ENCODE measurements at places on chromosomes 3 and 15.

DNA sequence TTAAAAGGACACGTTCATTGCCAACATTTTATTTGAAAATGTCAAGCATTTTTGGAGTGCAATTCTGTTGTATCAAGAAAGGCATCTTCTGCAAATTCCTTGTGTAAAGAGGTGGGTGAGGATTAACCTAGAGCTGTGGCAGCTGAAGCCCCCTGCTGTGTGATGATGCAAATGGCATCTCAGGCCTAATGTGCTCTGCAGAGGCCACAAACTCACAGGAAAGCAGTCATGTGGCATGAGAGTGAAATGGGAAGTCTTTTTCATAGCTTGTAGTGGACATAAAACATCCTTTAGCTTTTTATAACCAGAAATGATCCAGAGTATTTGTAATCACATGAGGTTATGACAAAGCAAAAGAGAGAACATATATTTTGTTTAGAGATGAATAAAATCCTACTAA lies 6.4 kb downstream of the CADM2 start:
- DNase-seq = no peak

- DNase-seq = no peak
These were observed 136.8 kb upstream of the FOXB1 start for GRCh38 chr15:59867086-59867855.

- DNase-seq = no peak
These were observed 9.5 kb downstream of the TYRO3 start for GRCh38 chr15:41568350-41569017.

DNA sequence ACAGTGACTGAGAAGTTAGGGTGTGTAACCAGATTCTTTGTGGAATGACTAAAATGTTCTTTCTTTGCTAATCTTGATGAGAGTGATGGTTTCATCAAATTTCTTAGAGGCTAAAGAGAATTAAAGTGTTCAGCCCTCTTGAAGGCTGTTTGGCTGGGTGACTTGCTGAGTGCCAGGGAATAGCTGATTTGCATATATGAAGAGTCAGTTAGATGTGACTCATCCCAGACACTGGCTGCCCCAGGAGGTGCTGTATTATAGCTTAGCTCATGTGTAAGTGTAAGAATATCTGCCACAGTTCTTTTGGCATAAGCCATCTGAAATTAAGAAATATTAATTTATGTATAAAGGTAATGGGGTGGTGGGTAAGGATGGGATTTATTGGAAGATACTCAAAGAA lies 535.1 kb downstream of the NLGN1 start:
- no peak for DNase-seq

- no peak for DNase-seq
These were observed 156.9 kb downstream of the AGBL1 start for GRCh38 chr15:86236356-86237110.

DNA sequence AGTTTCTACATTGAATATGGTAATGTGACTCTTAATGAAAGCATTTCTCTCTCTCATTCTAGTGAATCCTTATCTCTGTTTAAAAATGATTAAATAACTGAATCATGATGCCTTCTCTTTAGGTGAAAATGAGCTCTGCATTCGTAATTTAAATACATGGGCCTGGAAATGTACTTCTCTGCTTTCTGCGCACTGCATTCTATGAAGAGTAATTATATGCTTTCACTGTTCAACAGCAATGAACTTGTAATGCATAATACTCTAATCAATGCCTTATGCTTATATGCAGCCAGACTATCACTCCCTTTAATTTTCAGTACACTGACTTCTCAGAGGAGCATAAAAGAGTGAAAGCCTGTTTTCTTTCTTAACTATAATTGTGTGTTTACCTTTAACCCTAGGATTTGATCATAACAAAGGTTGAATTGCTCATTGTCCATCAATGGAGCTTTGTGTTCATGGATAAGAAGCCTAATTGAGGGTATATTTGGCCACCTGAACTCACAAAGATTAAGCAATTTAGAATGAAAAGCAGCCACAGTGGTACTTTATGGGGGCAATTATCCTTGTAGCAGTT lies 330.8 kb upstream of the PDZRN3 start:
- no peak for DNase-seq

GRCh38 chr3:65778968-65779367 lies 259.8 kb downstream of the MAGI1 start:
- DNase-seq = no peak

GRCh38 chr15:49649987-49650386 lies 29.1 kb downstream of the DTWD1 start:
- no peak for DNase-seq

- no peak for DNase-seq
These were observed 39.9 kb downstream of the AMOTL2 start for GRCh38 chr3:134334231-134334900.

GRCh38 chr3:161025911-161026310 lies 79.2 kb downstream of the B3GALNT1 start:
- DNase-seq = no peak

- no peak for DNase-seq
These were observed 153.9 kb upstream of the ARHGEF26 start for GRCh38 chr3:153967260-153967659.
